ENCODE measurements at places on chromosomes 16 and 17. TPM values are rescaled to one million over a fixed set of nuclear protein-coding genes. Genes with fewer than 3 reads are reported as not detected.

- no peaks in the 10 kb centered on the region for H3K27me3 ChIP-seq
- peaks cover under 1% of the 10 kb centered on the region for H3K4me1 ChIP-seq
- DNase-seq = no peak
- H3K27ac ChIP-seq = no peak overlapping the region
Observed at GRCh38 chr16:31427441-31428278, 500 bp downstream of the COX6A2 start.

- H3K4me3 ChIP-seq = no peak overlapping the region
- no peaks in the 10 kb centered on the region for H3K36me3 ChIP-seq
- H3K4me1 ChIP-seq = no peaks in the 10 kb centered on the region
- no peak overlapping the region for H3K27ac ChIP-seq
Observed at GRCh38 chr17:57234739-57235092, 21.6 kb upstream of the MSI2 start.

MT1M gene
- total RNA-seq = not detected

GRCh38 chr17:27265333-27265732 lies 28.6 kb upstream of the WSB1 start:
- no peak overlapping the region for H3K4me3 ChIP-seq
- H3K27ac ChIP-seq = no peak overlapping the region
- H3K4me1 ChIP-seq = no peaks in the 10 kb centered on the region
- no peak for DNase-seq
- no peaks in the 10 kb centered on the region for H3K36me3 ChIP-seq

GRCh38 chr16:68469796-68470460 lies 21.6 kb upstream of the SMPD3 start:
- H3K27me3 ChIP-seq = no peaks in the 10 kb centered on the region
- peak overlapping the region; percentile 96 for H3K27ac ChIP-seq
- peak overlapping the region; percentile 65 for H3K4me3 ChIP-seq
- no peak for DNase-seq

Data from GM12878 (cell line).